PC-3 (cell line): ENCODE measurements at places on chromosomes 3 and 15. TPM values are rescaled to one million over a fixed set of nuclear protein-coding genes. Genes with fewer than 3 reads are reported as not detected.

CHRNA3 gene
- total RNA-seq, result not detected in 2 replicates

CPNE9 gene
- total RNA-seq, result 0.07 TPM in 1 of 2 replicates, not detected in the other

PCOLCE2 gene
- 17.3 and 23.9 TPM in 2 replicates for total RNA-seq

OR5K2 gene
- total RNA-seq, result not detected in 2 replicates

EXD1 gene
- total RNA-seq, result not detected in 2 replicates

SMCO1 gene
- total RNA-seq, result not detected in 2 replicates

C3orf85 gene
- total RNA-seq, result not detected in 2 replicates

MUSTN1 gene
- total RNA-seq, result 0.66 and 0.69 TPM in 2 replicates

IL12A gene
- total RNA-seq, result 6.5 and 8.3 TPM in 2 replicates

CIB2 gene
- total RNA-seq, result 7.3 and 10.4 TPM in 2 replicates

ACTC1 gene
- not detected in 2 replicates for total RNA-seq

PROK2 gene
- total RNA-seq, result not detected in 2 replicates

GATA2 gene
- 26.8 and 32.4 TPM in 2 replicates for total RNA-seq

IGF2BP2 gene
- total RNA-seq, result 81.2 and 105 TPM in 2 replicates

DUOXA1 gene
- 1.3 TPM in 1 of 2 replicates, not detected in the other for total RNA-seq

PIF1 gene
- total RNA-seq, result 43.5 and 45.3 TPM in 2 replicates

COL8A1 gene
- 2.4 and 3.8 TPM in 2 replicates for total RNA-seq

ANKUB1 gene
- not detected in 2 replicates for total RNA-seq

NDN gene
- total RNA-seq, result not detected in 2 replicates

STRC gene
- 0.22 and 0.46 TPM in 2 replicates for total RNA-seq

FHIT gene
- total RNA-seq, result 1.2 and 3.6 TPM in 2 replicates
